ENCODE measurements at places on chromosomes 13 and 19.

GRCh38 chr13:20288561-20288960 is 56.4 kb upstream of the GJB6 start:
- no peak for DNase-seq

GRCh38 chr19:38009650-38010242 is 102.7 kb downstream of the SIPA1L3 start:
- DNase-seq = no peak

DNA sequence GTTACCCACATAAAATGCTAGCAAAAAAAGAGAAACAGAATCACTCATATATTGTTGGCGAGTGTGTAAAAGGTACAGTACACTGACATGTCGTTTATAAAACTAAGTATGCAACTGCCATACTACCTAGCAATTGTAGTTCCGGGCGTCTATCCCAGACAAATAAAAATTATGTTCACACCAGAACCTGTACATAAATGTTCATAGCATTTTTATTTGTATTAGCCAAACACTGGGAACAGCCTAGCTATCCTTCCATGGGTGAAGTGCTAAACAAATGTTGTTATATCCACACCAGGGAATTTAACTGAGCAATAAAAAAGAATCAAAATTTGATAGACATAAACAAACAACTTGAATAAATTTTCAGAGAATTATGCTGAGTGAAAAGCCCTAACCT is 28.9 kb upstream of the POSTN start:
- no peak for DNase-seq

DNA sequence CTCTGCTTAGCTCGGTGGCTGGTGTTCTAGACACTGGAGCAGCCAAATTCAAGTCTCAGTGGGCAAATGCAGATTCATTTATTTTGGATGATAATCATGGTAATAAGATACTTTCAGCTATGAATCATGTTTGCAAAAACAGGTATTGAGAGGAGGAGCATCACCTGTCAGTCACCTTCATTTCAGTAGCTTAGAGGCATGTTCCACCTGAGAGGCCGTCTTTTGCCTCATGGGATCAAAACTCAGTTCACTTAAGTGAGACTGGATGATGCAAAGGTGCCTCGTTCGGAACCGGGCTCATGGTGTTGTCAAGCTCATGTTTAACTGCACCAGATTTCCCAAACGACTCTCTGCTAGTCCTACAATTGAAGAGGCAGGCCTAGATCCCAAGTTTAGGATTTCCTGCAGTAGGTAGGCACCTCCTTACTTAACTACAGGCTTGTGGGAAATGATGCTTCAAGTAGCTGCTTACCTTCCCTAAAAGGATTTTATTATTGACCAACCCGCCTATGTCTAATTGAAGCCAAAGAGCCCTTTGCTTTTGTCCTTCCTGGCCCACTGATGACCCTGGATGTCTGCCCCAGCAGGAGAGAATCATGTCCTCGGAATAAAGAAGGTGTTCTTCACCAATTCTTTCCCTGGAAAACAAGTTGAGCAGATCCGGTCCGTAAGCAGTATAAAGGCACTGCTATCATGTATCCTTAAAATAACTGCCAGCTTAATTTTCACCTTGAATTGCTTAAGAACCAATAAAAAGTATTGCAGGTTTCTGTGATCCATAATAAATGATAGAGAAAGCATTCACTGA is 60.0 kb downstream of the ZAR1L start:
- no peak for DNase-seq

GRCh38 chr19:55311797-55312196 is 13.3 kb downstream of the TMEM150B start:
- DNase-seq = no peak

GRCh38 chr19:10116085-10116865 is 3.4 kb downstream of the EIF3G start:
- no peak for DNase-seq

DNA sequence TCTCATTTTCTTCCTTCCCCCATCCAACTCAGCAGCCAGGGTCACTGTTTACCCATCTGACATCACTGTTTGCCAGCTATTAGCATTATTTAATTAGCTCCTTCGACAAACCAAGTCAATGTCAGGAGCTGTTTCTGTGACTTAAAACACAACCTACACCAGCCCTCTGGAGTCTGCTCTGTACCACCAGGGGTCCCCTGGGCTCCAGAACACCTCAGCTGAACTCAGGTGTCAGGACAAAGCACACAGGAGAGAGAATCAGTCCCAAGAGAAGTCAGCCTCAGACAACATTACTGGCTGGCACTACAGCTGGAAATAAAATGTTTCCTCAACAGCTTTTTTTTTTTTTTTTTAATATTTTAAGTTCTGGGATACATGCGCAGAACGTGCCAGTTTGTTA is 45.1 kb downstream of the DCLK1 start:
- DNase-seq = no peak
